Progenitor cell of endocrine pancreas (in vitro differentiated cells): ENCODE measurements at places on chromosomes 2 and 18.

DNA sequence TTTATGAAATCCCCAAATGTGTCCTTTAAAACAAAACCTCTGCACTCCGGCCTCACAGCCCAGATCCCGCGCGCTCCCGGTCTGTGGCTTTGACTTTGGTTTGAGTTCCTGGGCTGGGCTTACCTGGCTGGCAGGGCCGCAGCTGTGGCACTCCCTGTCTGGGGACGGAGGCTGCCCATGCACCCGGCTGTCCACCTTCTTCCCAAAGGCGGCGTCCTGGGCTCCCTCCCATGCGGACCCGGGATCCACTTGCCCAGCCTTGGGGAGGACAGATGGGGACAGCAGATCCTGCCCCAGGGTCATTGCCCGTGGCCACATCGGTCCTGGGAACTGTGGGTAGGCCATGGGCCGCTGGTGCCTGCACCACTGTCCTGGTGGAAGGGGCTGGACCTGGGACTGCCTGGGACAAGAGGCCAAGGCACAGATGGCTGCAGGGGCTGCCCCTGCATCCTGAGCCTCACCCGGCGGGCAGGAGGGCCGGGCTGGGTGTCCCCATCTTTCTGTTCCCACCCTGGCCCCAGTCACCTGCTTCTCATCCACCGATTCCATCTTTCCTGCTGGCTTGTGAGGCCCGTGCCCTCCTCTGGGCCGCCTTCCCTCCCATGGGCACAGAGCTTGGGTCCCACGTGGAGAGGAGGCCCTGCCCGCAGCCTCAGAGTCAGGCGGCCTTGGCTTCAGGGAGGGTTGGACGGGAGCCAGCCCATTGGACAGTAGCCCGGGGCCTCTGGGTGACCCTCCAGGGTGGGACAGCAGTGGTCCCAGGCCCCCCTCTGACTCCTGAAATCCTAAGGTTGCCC lies 27.7 kb downstream of the NFATC1 start:
- DNase-seq, result no peak

GRCh38 chr2:217305882-217306281 lies 446.0 kb upstream of the TNP1 start:
- no peak for DNase-seq

DNA sequence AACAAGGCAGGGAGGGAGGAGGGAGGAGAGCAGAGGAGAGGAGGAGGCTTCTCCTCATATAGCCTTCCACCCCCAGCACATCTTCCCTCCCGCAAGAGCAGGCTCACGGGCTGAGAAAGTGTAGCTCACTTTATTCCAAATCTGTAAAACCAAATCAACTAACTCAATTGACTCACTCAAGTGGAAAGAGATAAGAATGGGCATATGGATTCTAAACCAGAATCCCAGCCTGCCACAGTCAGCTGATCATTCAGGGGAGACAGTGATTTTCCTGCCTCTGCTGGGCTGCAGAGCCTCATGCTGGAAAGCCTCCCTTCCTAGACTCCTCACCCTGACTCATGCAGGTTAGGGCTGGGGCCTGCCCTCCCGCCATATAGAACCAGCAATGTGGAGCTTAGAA lies 4.2 kb upstream of the TWSG1 start:
- DNase-seq, result no peak

GRCh38 chr2:21220930-21221329 lies 97.2 kb downstream of the TDRD15 start:
- no peak for DNase-seq

- no peak for DNase-seq
Measured at GRCh38 chr18:74947417-74947816, 261.5 kb downstream of the PTGR3 start.

DNA sequence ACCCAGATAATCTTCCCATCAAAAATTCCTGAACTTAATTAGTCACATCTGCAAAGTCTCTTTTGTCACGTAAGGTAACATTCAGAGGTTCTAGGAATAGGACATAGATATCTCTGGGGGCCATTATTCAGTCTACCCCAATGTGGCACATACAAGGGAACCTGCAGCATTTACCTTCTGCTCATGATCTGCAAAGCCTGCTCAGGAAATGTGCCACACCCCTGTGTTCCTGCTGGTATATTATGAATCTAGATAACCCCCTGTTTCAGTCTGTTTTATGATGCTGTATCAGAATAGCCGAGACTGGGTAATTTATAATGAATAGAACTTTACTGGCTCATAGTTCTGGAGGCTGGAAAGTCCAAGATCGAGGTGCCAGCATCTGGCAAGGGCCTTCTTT lies 103.5 kb downstream of the ARL4C start:
- DNase-seq, result no peak

- DNase-seq, result no peak
Measured at GRCh38 chr2:63048367-63049171, 2.1 kb upstream of the OTX1 start.

- no peak for DNase-seq
Measured at GRCh38 chr2:96146153-96146880, 1.1 kb upstream of the DUSP2 start.
